ENCODE measurements at places on chromosomes 1 and 21. TPM values are rescaled to one million over a fixed set of nuclear protein-coding genes. Genes with fewer than 3 reads are reported as not detected.

The PTCH2 gene
- total RNA-seq = 0.32 TPM

The C1orf226 gene
- under 0.01 TPM for total RNA-seq

The ZFYVE9 gene
- 23.8 TPM for total RNA-seq

The MINDY1 gene
- 11.0 TPM for total RNA-seq

The IL24 gene
- total RNA-seq = 0.86 TPM

The PHF13 gene
- total RNA-seq = 16.8 TPM

The EPHB2 gene
- 9.7 TPM for total RNA-seq

The AGBL4 gene
- not detected for total RNA-seq

The GPA33 gene
- not detected for total RNA-seq

The NT5C1A gene
- not detected for total RNA-seq

The GPATCH4 gene
- 24.2 TPM for total RNA-seq

The EFNA1 gene
- not detected for total RNA-seq

The FOXE3 gene
- not detected for total RNA-seq

The MEF2D gene
- total RNA-seq = 10.8 TPM

The SLC45A1 gene
- total RNA-seq = 1.9 TPM

The DDOST gene
- total RNA-seq = 164 TPM

The ZNF648 gene
- not detected for total RNA-seq

The MYOC gene
- not detected for total RNA-seq

The MNDA gene
- not detected for total RNA-seq

The DNAJC28 gene
- total RNA-seq = 1.9 TPM

The DCDC2B gene
- total RNA-seq = not detected

The TESK2 gene
- total RNA-seq = 1.6 TPM

The CRP gene
- total RNA-seq = not detected

The DCST1 gene
- not detected for total RNA-seq

The SELENBP1 gene
- 23.3 TPM for total RNA-seq

The C4BPA gene
- not detected for total RNA-seq

The SPRR1A gene
- not detected for total RNA-seq

The CFAP74 gene
- total RNA-seq = not detected

The ANKRD34A gene
- total RNA-seq = 1.6 TPM

The FNDC5 gene
- total RNA-seq = 0.43 TPM

The EPS8L3 gene
- total RNA-seq = not detected

The AGTRAP gene
- 41.9 TPM for total RNA-seq

The FCGR2B gene
- not detected for total RNA-seq

The CDCA8 gene
- total RNA-seq = 6.1 TPM

The PAPPA2 gene
- 1.3 TPM for total RNA-seq
